CD4-positive, alpha-beta memory T cell (primary cell): ENCODE measurements at places on chromosomes 11 and 22.
A peak's percentile ranks its signal among the peaks of the same experiment; 100 is the strongest.

DNA sequence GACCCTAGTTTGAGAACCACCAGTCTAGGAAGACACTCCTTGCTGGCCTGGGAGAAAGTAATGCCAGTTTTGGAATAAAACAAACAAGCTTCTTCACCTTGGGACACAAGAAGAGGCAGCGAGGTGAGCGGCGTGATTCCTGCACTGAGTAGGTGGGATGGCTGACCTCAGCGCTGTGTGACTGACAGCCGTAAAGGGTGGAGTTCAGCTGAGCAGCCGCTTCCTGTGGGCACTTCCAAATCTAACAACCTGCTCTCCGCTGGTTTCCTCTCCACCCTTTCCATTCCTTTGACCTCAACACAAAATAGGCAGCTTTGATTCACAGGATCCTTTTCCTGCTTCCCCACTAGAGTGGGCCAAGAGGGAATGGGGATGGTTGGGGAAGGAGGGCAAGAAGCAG is 45.8 kb downstream of the PC start:
- no peak for DNase-seq
- no peaks in the 10 kb centered on the region for H3K27me3 ChIP-seq
- H3K4me3 ChIP-seq: no peak overlapping the region
- H3K36me3 ChIP-seq: no peaks in the 10 kb centered on the region
- H3K4me1 ChIP-seq: no peaks in the 10 kb centered on the region

- H3K27me3 ChIP-seq: no peaks in the 10 kb centered on the region
- DNase-seq: no peak
- H3K27ac ChIP-seq: no peak overlapping the region
Measured at GRCh38 chr22:37356922-37357321, 70.4 kb downstream of the ELFN2 start.

DNA sequence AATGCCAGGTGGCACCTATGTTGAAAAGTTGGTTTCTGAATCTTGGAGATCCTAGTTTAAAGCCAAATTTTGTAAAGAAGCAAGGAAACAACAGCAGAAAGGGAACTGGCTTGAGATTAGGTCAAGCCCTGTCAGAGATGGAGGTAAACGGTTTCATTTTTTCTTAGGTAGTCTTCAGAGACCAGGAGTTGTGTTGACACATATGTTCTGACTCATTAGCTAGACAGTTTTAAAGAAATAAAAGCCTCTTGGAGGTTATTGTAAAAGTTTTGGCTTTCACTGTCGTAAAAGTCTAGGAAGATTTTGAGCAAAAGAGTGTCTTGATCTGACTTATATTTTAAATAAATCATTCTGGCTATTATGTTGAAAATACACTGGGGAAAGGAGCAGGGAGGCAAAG is 151.5 kb upstream of the CTSC start:
- H3K27ac ChIP-seq: no peak overlapping the region
- no peaks in the 10 kb centered on the region for H3K36me3 ChIP-seq
- no peaks in the 10 kb centered on the region for H3K27me3 ChIP-seq
- H3K4me1 ChIP-seq: peaks cover 2% of the 10 kb centered on the region
- DNase-seq: no peak

GRCh38 chr22:43449831-43450225 is 38.0 kb downstream of the MPPED1 start:
- H3K4me1 ChIP-seq: no peaks in the 10 kb centered on the region
- no peak overlapping the region for H3K27ac ChIP-seq
- DNase-seq: no peak

DNA sequence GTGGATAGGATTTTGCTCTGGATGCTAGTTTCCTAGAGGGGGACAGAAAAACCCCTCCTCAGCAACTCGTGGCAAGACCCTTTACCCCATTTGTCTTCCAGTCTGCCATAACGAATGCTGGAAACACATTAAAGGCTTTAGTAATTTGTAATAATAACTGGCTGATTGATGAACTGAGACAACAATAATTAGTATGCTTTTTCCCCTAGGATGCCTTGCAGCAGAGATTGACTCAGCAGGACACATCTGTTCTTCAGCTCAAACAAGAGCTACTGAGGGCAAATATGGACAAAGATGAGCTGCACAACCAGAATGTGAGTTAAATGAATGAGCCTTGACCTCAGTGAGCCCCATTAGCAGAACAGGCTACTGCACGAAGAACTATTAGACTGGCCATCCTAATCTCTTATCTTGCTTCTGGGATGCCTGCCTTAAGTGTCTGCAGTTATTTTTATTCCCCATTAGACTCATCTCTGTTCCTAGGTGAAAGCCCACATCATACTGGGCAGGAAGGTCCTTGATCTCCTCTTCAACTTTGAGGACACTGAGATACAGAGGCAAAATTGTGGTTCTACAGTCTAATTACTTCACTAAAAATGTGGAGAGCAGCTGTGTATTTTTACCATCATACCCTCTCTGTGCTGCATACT is 32.9 kb upstream of the DLAT start:
- no peaks in the 10 kb centered on the region for H3K36me3 ChIP-seq
- no peaks in the 10 kb centered on the region for H3K27me3 ChIP-seq
- DNase-seq: no peak
- H3K4me1 ChIP-seq: no peaks in the 10 kb centered on the region

- no peak for DNase-seq
- H3K4me3 ChIP-seq: no peak overlapping the region
- no peaks in the 10 kb centered on the region for H3K36me3 ChIP-seq
- H3K27ac ChIP-seq: no peak overlapping the region
- peaks cover 4% of the 10 kb centered on the region for H3K27me3 ChIP-seq
Measured at GRCh38 chr11:69605737-69606526, 35.0 kb upstream of the CCND1 start.

GRCh38 chr11:47587723-47588326 is 1.3 kb downstream of the FAM180B start:
- DNase-seq: no peak
- H3K27ac ChIP-seq: no peak overlapping the region
- H3K4me1 ChIP-seq: no peaks in the 10 kb centered on the region
- H3K4me3 ChIP-seq: no peak overlapping the region
- peaks cover 16% of the 10 kb centered on the region for H3K36me3 ChIP-seq

- no peak overlapping the region for H3K27ac ChIP-seq
- DNase-seq: no peak
- no peaks in the 10 kb centered on the region for H3K27me3 ChIP-seq
- H3K4me1 ChIP-seq: no peaks in the 10 kb centered on the region
- H3K36me3 ChIP-seq: no peaks in the 10 kb centered on the region
Measured at GRCh38 chr11:98036810-98037209, 983.9 kb upstream of the CNTN5 start.

- H3K4me3 ChIP-seq: no peak overlapping the region
- no peak for DNase-seq
- no peak overlapping the region for H3K27ac ChIP-seq
- H3K4me1 ChIP-seq: no peaks in the 10 kb centered on the region
- no peaks in the 10 kb centered on the region for H3K36me3 ChIP-seq
- no peaks in the 10 kb centered on the region for H3K27me3 ChIP-seq
Measured at GRCh38 chr11:121110871-121111724, 10.1 kb downstream of the TECTA start.

DNA sequence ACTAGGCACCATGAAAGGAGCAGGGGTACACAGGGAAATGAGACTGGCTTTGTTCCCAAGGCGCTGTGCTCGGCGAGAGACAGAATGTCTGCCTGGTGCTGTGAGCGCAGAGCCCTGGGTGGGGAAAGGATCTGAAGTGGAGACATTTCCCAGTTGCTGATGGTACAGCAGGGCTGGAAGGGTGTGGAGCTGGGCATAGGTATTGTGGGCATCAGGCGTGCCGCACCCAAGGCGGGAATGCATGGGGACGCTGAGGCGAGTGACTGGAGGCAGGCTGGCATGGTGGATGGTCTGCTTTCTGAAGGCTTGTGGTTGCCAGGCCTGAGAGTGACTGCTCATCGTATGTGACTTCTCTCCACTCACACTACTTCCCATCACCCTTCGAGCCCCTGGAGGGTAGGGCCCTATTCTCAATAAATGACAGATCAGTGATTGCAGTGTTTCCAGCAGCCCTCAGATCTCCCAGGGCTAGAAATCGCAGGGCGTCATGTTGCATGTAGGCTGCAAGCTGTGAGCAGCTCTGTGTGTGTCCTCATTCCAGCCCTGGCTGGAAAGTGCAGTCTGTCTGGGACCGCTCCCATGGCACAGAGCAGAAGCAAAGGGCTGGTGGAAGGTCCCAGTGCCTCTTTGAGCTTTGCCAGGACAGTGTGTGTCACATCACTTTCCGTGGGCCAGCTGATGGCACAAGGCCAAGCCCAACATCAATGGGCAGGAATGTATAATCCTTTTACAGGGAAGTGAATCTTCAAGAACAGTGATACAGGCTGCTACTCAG is 67.7 kb downstream of the TBC1D22A start:
- no peaks in the 10 kb centered on the region for H3K4me1 ChIP-seq
- no peak overlapping the region for H3K27ac ChIP-seq
- H3K27me3 ChIP-seq: no peaks in the 10 kb centered on the region
- no peak overlapping the region for H3K4me3 ChIP-seq
- DNase-seq: no peak
- no peaks in the 10 kb centered on the region for H3K36me3 ChIP-seq

DNA sequence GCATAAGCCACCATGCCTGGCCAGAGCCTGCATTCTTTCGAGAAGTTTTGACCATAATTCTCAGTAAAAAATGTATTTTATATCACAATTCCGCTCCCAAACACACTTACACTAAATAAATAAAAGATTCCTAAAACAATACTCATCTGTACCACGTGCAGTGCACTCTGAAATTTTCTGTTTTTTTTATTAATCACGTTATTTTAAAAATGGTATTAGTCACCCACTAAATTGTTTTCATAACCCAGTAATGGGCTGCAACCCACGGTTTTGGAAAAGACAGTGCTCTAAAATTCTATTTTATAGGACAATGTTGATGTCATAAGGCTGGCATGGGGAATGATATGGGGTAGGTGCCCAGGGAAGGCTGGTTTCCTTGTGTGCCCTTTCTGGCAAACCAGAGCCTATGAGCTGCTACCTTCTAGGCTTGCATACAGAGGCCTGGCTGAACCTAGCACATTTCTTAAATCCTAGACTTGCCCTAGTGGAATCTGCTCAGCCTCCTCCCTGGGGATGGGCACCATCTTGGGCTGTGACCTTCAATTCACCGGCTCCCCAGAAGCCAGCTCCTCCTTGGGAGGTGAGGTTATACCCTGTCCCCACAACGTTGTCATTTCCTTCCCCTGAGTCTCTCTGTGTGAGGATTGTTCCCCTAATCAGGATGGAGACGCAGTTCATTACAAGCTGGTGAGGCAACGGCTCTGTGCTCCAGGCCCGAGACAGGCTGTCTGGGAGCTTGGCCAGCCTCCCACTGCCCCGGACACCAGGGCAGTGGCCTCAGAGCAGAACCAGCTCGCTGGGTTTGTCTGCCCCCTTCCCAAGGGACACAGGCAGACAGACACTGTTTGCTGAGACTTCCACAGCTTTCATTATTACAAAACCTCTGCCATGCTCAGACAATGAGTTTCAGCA is 116.5 kb upstream of the NAV2 start:
- H3K36me3 ChIP-seq: no peaks in the 10 kb centered on the region
- no peaks in the 10 kb centered on the region for H3K27me3 ChIP-seq
- no peak overlapping the region for H3K27ac ChIP-seq
- no peaks in the 10 kb centered on the region for H3K4me1 ChIP-seq
- H3K4me3 ChIP-seq: no peak overlapping the region
- DNase-seq: no peak

DNA sequence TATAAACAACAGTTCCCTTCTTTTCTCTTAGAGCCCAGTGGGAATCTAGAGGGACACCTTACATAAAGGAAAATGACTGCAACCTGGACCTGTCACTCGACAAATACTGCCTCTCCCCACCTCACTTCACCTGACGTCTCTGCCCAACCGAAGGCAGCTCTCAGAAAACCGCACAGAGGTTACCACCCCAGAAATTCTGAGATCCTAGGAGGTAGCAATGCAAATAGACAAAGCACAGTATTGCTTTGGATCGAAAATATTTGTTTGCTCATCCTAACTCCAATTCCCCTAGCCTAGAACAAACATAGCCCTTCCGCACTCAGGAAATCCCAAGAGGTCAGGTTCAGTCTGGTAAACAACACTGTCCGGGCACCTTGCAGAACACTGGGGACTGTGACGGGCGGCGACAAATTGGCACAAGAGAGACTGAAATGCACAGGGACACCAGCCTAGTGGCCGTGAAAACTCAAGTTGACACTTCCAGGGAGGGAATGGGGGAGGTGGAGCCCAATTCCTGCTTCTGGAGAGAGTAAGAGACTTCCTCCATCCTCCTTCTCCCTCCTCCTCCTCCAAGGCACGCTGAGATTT is 420 bp upstream of the TRIM44 start:
- DNase-seq: peak; percentile 50
- H3K4me1 ChIP-seq: peaks cover 34% of the 10 kb centered on the region
- H3K27ac ChIP-seq: peak overlapping the region; percentile 74
- H3K36me3 ChIP-seq: no peaks in the 10 kb centered on the region
- H3K27me3 ChIP-seq: no peaks in the 10 kb centered on the region

GRCh38 chr11:2728663-2729332 is 29.0 kb upstream of the KCNQ1OT1 start:
- no peak overlapping the region for H3K27ac ChIP-seq
- no peaks in the 10 kb centered on the region for H3K36me3 ChIP-seq
- no peak overlapping the region for H3K4me3 ChIP-seq
- no peaks in the 10 kb centered on the region for H3K27me3 ChIP-seq
- no peak for DNase-seq

DNA sequence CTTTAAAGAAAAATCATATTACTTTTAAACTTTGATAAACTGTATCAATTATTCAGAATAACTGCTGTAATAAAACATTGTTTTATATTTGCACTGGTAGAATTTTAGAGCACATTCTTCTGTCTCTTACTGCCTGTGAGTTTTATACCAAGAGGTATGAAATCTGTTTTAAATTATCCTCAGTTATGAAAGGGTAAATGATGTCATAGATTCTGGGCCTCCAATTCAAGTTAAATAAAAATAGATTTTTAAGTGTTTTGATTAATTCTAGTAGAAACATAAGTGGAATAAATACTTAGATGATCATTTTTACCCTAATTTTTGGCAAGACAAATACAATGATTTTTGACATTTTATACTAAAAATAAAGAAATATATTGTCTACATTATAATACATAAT is 93.0 kb downstream of the GUCY1A2 start:
- no peak overlapping the region for H3K4me3 ChIP-seq
- DNase-seq: no peak
- no peaks in the 10 kb centered on the region for H3K27me3 ChIP-seq
- H3K27ac ChIP-seq: no peak overlapping the region
- no peaks in the 10 kb centered on the region for H3K36me3 ChIP-seq
- no peaks in the 10 kb centered on the region for H3K4me1 ChIP-seq

DNA sequence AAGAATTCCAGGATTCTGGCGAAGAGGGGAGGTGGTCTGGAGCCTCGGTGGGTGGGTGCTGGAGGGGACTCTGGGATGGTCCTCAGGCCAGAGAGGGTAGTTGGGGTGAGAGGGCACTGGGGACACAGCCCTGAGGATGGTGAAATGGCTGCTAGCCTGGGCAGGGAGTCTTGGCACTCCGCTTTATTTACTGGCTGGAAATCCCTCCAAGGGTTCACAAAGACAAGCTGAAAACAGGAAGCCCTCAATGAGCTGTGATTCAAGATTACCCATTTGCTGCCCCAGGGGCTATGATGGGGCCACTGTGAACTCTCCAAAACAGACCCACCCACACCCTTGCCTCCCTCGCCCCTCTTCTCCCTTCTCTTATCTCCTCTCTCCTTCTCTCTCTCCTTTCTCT is 71.9 kb downstream of the FBXO7 start:
- H3K4me3 ChIP-seq: no peak overlapping the region
- no peak overlapping the region for H3K27ac ChIP-seq
- H3K4me1 ChIP-seq: no peaks in the 10 kb centered on the region
- H3K36me3 ChIP-seq: no peaks in the 10 kb centered on the region
- DNase-seq: no peak
